ENCODE measurements at places on chromosomes 13 and 19.

DNA sequence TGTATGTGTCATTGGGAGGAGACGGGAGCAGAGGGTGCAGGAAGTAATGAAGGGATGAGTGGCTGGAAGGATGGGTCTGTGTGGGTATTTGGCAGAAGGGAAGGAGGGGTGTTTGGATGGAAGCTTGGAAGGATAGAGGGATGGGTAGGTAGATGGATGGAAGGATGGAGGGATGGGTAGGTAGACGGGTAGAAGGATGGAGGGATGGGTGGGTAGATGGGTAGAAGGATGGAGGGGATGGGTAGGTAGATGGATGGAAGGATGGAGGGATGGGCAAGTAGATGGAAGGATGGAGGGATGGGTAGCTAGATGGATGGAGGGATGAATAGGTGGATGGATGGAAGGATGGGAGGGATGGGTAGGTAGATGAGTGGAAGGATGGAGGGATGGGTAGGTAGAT lies 41.7 kb upstream of the EHD2 start:
- no peak for DNase-seq

DNA sequence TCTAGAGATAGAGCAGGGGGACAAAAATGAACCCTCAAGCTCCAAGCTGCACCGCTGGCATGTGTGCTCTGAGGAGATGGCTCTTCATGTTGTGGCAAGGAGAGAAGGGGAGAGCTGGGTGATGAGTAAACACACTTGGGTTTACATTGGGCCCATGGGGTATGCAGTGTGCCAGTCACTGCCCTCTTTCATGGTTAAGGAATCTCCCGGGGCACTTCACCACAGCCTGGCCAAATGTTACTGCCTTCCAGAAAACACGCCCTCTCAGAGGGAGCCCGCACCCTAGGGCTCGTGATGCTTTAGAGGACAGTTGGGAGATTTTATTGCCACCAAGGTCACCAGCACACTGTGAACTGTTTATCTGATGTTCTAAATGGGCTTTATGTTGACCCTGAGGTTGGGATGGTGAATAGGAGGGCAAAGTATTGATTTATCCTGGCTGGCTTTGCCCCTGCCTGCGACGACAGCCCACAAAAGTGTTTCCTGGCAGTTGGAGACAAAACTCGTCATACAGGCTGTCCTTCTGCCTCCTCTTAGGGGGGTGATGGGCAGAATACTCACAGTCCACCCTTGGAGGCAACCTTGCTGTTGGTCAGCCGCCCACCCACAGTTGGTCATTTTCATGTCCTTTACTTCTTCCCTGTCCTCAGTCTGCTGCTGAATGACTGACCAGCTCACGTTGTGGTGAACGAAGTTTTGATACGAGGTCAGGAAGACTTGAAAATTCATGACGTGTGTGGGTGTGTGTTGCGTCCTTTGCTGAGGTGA lies 156.9 kb downstream of the STK24 start:
- no peak for DNase-seq

DNA sequence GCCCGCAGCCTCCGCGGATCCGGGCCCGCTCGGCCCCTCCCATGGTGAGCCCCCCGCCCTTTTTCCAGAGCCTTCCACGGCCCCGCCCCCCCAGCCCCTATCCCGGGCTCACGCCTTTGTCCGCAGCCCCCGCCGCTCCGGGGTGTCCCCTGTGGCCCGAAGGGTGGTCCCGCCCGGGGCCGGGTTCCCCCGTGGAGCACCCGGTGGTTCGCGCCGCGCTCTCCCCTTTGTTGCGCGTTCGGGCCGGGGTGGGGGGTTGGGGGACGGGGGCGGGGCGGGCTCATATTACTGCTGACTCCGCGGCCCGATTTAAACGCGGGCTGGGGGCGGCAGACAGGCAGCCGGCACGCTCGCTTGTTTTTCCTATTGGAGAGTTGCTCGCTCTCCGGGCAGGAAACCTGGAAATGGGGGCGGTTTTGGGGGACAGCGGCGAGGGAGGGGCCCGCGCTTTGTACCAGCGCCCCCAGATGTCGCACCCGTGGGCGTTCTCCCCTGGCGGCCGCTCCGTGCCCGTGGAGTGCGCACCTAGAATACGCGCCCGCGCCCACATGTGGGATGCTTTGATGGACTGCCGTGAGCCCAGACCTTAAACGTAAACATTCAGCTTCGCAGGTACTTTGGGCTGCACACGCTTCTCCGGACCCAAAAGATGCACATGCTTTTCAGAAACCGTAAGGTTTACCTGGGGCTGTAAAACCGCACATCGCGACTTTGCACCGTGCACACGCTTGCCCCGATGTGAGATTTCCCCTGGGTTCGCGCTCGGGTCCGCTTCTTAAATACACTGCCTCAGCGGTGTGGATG lies 699 bp downstream of the PTOV1 start:
- no peak for DNase-seq

GRCh38 chr19:55178781-55179599 lies 1.1 kb downstream of the SYT5 start:
- peak; percentile 83 for DNase-seq

- DNase-seq, result peak; percentile 54
Measured at GRCh38 chr19:49212016-49212701, 54.6 kb downstream of the TRPM4 start.

GRCh38 chr13:81058211-81058915 lies 717.4 kb upstream of the SPRY2 start:
- no peak for DNase-seq
